A549 (cell line): ENCODE measurements at places on chromosomes 16 and 17. TPM values are rescaled to one million over a fixed set of nuclear protein-coding genes. Genes with fewer than 3 reads are reported as not detected.

Gene KCNJ12
- 0.44 to 0.54 TPM (median 0.46 TPM) in 3 replicates for polyA plus RNA-seq

Gene CLEC18A
- 0.23 to 0.33 TPM (median 0.25 TPM) in 3 replicates for polyA plus RNA-seq

Gene ELOB
- 414 to 494 TPM (median 469 TPM) in 3 replicates for polyA plus RNA-seq

Gene ZNF594
- polyA plus RNA-seq, result 2.2 to 2.7 TPM (median 2.3 TPM) in 3 replicates

Gene SULT1A4
- 23.4 to 25.9 TPM (median 25.5 TPM) in 3 replicates for polyA plus RNA-seq

Gene PRAC2
- not detected in 3 replicates for polyA plus RNA-seq
